NCI-H1417 treated with DMSO at 0.1 percent for 48 hours (cell line): ENCODE measurements at places on chromosomes 4 and X.

- DNase-seq, result no peak
Observed at GRCh38 chrX:121308276-121308805, 260.9 kb downstream of the GLUD2 start.

- no peak for DNase-seq
Observed at GRCh38 chr4:41061482-41062185, 152.7 kb downstream of the APBB2 start.

DNA sequence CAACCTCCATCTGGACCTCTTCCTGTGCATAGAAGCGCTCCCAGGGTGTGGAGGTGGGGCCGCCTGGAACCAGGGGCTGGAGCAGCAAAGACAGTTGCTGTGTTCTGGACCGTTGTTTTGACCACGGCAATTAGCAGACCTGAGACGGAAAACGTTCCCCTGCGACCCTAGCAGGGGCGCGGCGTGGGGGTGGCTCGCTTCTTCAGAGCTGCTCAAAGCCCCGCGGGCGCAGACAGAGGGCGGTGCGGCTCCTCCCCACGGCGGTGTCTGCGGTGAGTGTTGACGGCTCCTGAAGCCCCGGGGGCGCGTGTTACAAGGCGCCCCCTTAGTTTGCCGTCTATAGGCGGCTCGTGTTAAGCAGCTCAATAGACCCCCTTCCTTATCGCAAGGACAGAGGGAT, 79.2 kb downstream of the TRIML1 start:
- DNase-seq, result no peak

DNA sequence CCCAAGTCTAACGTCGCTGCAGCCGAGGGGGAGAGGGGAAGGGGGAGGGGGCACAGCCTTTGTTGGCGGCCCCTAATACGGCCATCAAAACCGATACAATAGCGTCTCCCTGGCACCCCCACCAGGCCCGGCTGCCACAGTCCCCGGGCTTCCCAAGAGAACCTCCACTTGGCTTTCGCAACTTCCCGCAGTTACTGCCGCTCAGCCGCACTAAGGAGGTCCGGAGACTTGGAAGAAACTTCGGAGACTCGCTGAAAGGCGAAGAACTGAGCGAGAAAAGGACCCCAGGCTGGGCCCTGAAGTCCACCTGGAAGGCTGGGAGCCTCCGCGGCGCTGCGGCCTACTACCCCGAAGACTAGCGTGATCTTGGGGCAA, 2.8 kb downstream of the NKX6-1 start:
- DNase-seq, result no peak

GRCh38 chrX:40908026-40908425, 172.7 kb upstream of the MED14 start:
- no peak for DNase-seq

- DNase-seq, result no peak
Observed at GRCh38 chrX:136055651-136056221, 70.5 kb downstream of the SLC9A6 start.

GRCh38 chr4:80788798-80789197, 241.7 kb upstream of the BMP3 start:
- DNase-seq, result no peak
